ENCODE measurements at places on chromosomes 3 and 15.

- peaks cover 3% of the 10 kb centered on the region for H3K4me1 ChIP-seq
- no peak overlapping the region for H3K4me3 ChIP-seq
- H3K27ac ChIP-seq = no peak overlapping the region
- no peaks in the 10 kb centered on the region for H3K36me3 ChIP-seq
- no peak for DNase-seq
- peaks cover 20% of the 10 kb centered on the region for H3K27me3 ChIP-seq
Measured at GRCh38 chr3:187684444-187684843, 14.2 kb upstream of the SST start.

- H3K36me3 ChIP-seq = peaks cover 11% of the 10 kb centered on the region
- no peak overlapping the region for H3K4me3 ChIP-seq
- H3K27ac ChIP-seq = no peak overlapping the region
- no peaks in the 10 kb centered on the region for H3K27me3 ChIP-seq
Measured at GRCh38 chr3:149902498-149903139, 68.1 kb downstream of the PFN2 start.

- H3K4me3 ChIP-seq = no peak overlapping the region
- no peak overlapping the region for H3K27ac ChIP-seq
- no peaks in the 10 kb centered on the region for H3K4me1 ChIP-seq
- no peaks in the 10 kb centered on the region for H3K36me3 ChIP-seq
- no peaks in the 10 kb centered on the region for H3K27me3 ChIP-seq
Measured at GRCh38 chr3:172275586-172275985, 172.7 kb downstream of the GHSR start.

DNA sequence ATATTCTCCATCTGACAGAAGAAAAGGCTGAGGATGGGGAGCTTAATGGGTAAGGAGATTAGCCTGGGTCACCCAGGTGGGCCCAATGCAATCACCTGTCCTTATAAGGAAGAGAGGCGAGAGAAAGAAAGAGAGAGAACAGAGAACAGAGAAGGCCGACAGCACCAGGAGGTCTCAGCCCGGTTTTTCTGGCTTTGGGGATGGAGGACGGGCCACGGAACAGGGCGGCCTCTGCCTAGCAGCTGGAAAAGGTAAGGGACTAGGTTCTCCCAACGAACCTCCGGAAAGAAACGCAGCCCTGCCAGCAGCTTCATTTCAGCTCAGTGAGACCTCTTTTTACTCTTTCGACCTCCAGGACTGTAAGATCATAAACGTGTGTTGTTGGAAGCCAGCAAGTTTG lies 196.0 kb upstream of the LYSMD4 start:
- H3K36me3 ChIP-seq = no peaks in the 10 kb centered on the region
- no peak overlapping the region for H3K27ac ChIP-seq
- H3K4me1 ChIP-seq = peaks cover 11% of the 10 kb centered on the region
- peak overlapping the region; percentile 1 for H3K4me3 ChIP-seq
- no peak for DNase-seq

- H3K4me3 ChIP-seq = no peak overlapping the region
- H3K36me3 ChIP-seq = peaks cover 12% of the 10 kb centered on the region
- no peaks in the 10 kb centered on the region for H3K27me3 ChIP-seq
- H3K4me1 ChIP-seq = no peaks in the 10 kb centered on the region
Measured at GRCh38 chr3:14203521-14204079, 25.0 kb downstream of the LSM3 start.

DNA sequence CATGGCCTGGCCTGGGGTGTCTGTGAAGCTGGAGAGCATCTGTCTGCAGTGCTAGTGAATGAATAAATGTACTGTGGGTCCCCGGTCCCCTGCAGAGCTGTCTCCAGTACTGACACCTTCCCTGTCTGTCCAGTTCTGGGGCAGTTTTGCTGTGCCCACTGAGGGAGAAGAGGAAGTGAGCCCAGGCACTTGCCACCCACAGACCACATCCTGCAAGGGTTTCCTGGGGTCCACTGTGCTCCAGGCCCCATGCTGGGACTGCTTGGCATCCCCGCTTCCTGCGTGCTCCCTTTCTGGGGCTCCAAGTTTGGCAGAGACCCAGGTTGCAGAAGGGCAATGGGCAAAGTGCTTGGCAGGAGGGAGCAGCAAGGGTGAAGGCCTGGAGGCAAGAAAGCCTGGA lies 4.9 kb upstream of the SLC6A6 start:
- H3K36me3 ChIP-seq = no peaks in the 10 kb centered on the region
- peak overlapping the region; percentile 58 for H3K27ac ChIP-seq
- peaks cover 39% of the 10 kb centered on the region for H3K4me1 ChIP-seq
- no peaks in the 10 kb centered on the region for H3K27me3 ChIP-seq

DNA sequence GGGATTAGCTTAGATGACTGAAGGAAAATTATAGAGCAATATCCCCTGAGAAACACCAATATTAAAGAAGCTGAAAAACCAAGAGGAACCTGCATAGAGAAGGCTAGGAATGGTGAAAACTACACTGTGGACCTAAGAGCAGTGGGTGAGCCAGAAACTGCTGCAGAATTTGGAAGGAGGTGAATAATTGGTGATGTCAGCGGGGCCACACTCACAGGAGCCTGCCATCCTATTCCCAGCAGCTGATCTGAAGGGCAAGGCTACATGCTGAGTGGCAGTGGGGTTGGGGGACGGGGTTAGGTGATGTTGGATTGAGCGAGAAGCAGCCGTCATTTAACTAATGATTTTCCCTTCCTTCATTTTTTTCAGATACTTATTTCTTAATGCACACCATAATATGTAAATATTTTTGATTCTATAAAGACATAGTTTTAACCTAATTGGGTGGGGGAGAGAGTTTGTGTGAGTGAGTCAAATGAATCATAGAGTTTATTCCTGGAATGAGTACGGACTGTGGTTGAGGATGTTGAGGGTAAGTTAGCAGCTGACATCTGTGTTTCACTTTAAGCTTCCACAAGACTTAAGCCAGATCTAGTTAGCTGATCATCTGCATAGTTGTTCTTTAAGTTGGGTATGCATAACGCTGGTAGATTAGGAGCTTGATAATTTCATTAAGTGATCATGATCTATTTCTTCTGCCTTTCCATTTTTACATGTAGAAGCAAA lies 222.8 kb downstream of the PTPRG start:
- H3K27ac ChIP-seq = no peak overlapping the region
- no peaks in the 10 kb centered on the region for H3K27me3 ChIP-seq
- no peak overlapping the region for H3K4me3 ChIP-seq
- no peaks in the 10 kb centered on the region for H3K4me1 ChIP-seq

- H3K4me3 ChIP-seq = no peak overlapping the region
- peaks cover 18% of the 10 kb centered on the region for H3K4me1 ChIP-seq
- no peak overlapping the region for H3K27ac ChIP-seq
- no peak for DNase-seq
- H3K27me3 ChIP-seq = peaks cover 14% of the 10 kb centered on the region
- H3K36me3 ChIP-seq = no peaks in the 10 kb centered on the region
Measured at GRCh38 chr15:52738311-52738710, 51.8 kb downstream of the ONECUT1 start.

GRCh38 chr3:46915297-46915822 lies 37.8 kb downstream of the PTH1R start:
- H3K4me3 ChIP-seq = no peak overlapping the region
- no peak overlapping the region for H3K27ac ChIP-seq
- H3K27me3 ChIP-seq = no peaks in the 10 kb centered on the region
- peaks cover 16% of the 10 kb centered on the region for H3K4me1 ChIP-seq
- DNase-seq = no peak

DNA sequence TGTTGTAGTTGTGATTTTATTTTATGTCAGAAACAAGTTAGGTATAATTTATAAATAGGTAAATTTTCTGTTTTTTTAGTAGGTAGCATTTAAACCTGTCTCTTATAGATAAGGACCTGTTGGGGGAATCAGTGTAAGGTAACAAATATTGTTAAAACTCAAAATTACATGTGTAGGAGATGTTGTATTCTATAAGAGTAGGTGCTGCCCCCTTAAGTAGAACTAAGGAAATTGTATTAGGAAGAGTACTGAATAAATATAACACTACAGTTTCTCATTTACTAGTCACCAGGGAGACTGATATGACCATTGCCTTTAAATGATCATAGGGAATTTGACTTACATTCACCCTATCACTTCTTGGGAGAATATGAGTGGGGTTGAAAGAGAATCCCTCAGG lies 31.2 kb downstream of the SLC25A36 start:
- H3K4me1 ChIP-seq = peaks cover 8% of the 10 kb centered on the region
- H3K27me3 ChIP-seq = no peaks in the 10 kb centered on the region
- no peak overlapping the region for H3K4me3 ChIP-seq
- peaks cover 13% of the 10 kb centered on the region for H3K36me3 ChIP-seq
- H3K27ac ChIP-seq = no peak overlapping the region

GRCh38 chr15:62068071-62068809 lies 1.5 kb downstream of the C2CD4A start:
- no peak for DNase-seq
- H3K4me1 ChIP-seq = peaks cover 18% of the 10 kb centered on the region
- peak overlapping the region; percentile 49 for H3K27ac ChIP-seq
- H3K4me3 ChIP-seq = peak overlapping the region; percentile 71

DNA sequence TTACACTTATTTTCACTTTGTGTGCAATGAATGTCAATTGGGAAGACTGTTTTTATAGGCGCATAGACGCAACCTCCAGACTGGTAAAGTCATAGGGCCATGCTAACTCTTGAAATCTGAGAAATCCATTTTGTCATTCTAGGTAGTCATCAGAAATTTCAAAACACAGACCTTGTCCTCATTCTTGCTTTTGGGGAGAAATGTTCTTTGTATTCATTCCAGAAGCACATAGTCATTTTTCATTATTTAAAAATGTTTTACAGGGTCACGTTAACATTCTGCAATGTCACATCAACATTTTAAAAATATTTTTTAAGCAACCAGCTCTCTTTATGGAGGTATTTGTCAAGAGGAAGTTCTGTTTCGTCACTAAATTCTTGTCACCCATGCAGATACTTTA lies 898.4 kb downstream of the PDCD6IP start:
- no peak overlapping the region for H3K4me3 ChIP-seq
- no peaks in the 10 kb centered on the region for H3K4me1 ChIP-seq
- no peak for DNase-seq
- no peaks in the 10 kb centered on the region for H3K36me3 ChIP-seq
- H3K27me3 ChIP-seq = no peaks in the 10 kb centered on the region
- no peak overlapping the region for H3K27ac ChIP-seq

- no peaks in the 10 kb centered on the region for H3K36me3 ChIP-seq
- no peaks in the 10 kb centered on the region for H3K27me3 ChIP-seq
- H3K4me1 ChIP-seq = no peaks in the 10 kb centered on the region
- no peak for DNase-seq
- H3K4me3 ChIP-seq = no peak overlapping the region
- H3K27ac ChIP-seq = no peak overlapping the region
Measured at GRCh38 chr3:3851621-3852323, 52.5 kb downstream of the LRRN1 start.

DNA sequence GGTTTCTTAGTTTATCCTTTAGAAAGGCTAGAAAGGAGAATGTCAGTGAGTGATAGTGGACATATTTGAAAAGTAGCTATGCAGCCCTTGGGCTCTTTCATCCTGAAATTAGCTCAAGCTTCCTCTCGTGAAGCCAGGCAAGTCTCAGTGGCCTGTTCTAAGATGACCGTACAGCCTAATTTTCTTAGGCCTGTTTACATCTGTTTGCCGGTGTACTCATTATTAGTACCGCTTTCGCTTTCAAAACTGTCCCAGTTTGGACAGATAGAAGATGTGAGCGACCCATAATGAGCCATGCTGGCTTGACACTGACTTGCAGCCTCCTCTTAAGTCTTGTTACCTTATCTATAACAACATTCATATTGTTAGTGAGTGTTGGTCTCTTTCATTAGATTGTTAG lies 5.7 kb upstream of the ARL14 start:
- no peaks in the 10 kb centered on the region for H3K27me3 ChIP-seq
- H3K27ac ChIP-seq = no peak overlapping the region
- H3K4me1 ChIP-seq = no peaks in the 10 kb centered on the region
- no peaks in the 10 kb centered on the region for H3K36me3 ChIP-seq

GRCh38 chr3:131007782-131008181 lies 18.8 kb downstream of the ASTE1 start:
- no peak overlapping the region for H3K4me3 ChIP-seq
- H3K4me1 ChIP-seq = peaks cover 11% of the 10 kb centered on the region
- H3K27ac ChIP-seq = no peak overlapping the region
- peaks cover 47% of the 10 kb centered on the region for H3K36me3 ChIP-seq
- no peaks in the 10 kb centered on the region for H3K27me3 ChIP-seq

GRCh38 chr3:129622226-129622874 lies 15.9 kb upstream of the PLXND1 start:
- H3K36me3 ChIP-seq = no peaks in the 10 kb centered on the region
- H3K27me3 ChIP-seq = peaks cover 6% of the 10 kb centered on the region
- no peak for DNase-seq
- H3K4me3 ChIP-seq = no peak overlapping the region
- H3K4me1 ChIP-seq = peaks cover 23% of the 10 kb centered on the region
- no peak overlapping the region for H3K27ac ChIP-seq

- peak overlapping the region; percentile 92 for H3K27ac ChIP-seq
- no peaks in the 10 kb centered on the region for H3K27me3 ChIP-seq
- no peak for DNase-seq
- no peak overlapping the region for H3K4me3 ChIP-seq
- H3K36me3 ChIP-seq = no peaks in the 10 kb centered on the region
Measured at GRCh38 chr15:38690216-38690615, 125.6 kb upstream of the RASGRP1 start.

GRCh38 chr3:64303401-64303800 lies 78.1 kb upstream of the PRICKLE2 start:
- H3K36me3 ChIP-seq = no peaks in the 10 kb centered on the region
- H3K27me3 ChIP-seq = no peaks in the 10 kb centered on the region
- no peak overlapping the region for H3K27ac ChIP-seq
- H3K4me3 ChIP-seq = no peak overlapping the region

DNA sequence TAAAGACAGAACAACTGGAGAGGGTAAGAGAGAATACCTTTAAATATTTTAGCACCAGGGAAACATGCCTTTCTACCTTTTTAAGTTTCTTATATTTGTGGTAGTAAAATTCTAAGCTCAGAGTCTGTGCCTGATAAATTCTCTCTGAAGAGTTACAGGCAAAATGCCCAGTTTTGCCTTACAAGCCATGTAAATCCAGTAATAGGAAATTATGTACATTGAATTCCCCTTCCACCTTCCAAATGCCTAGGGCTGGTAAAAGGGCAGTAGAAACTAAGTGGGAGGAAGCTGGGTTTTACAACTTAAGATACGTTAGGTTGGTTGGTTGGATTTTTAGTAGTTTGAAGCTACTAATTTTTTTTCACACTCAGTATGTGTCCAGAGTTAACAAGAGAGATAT lies 43.1 kb upstream of the TP63 start:
- H3K36me3 ChIP-seq = no peaks in the 10 kb centered on the region
- H3K27ac ChIP-seq = no peak overlapping the region
- H3K4me3 ChIP-seq = no peak overlapping the region
- no peaks in the 10 kb centered on the region for H3K4me1 ChIP-seq
- no peak for DNase-seq

- no peaks in the 10 kb centered on the region for H3K4me1 ChIP-seq
- DNase-seq = no peak
- H3K36me3 ChIP-seq = peaks cover 3% of the 10 kb centered on the region
- H3K27me3 ChIP-seq = no peaks in the 10 kb centered on the region
- H3K27ac ChIP-seq = no peak overlapping the region
Measured at GRCh38 chr3:12509466-12509865, 25.2 kb downstream of the TSEN2 start.

DNA sequence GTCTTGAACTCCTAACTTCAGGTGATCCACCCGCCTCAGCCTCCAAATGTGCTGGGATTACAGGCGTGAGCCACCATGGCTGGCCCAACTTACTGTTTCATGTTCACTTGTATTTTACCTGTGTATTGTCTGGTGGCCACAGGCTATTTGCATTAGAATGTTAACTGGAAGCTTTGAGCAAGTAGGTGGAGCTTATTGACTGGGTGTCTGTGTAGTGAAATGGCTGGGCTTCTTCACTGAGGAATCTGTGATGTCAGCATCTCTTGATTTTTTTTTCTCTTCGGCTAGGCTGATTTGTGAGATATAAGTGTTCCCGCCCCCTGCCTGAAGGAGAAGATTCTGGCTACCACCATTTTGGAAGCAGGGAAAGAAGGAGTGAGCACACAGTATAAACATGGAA lies 237.8 kb upstream of the PEX5L start:
- DNase-seq = no peak
- no peak overlapping the region for H3K4me3 ChIP-seq
- no peaks in the 10 kb centered on the region for H3K36me3 ChIP-seq
